ENCODE measurements at places on chromosomes 7 and 10.

DNA sequence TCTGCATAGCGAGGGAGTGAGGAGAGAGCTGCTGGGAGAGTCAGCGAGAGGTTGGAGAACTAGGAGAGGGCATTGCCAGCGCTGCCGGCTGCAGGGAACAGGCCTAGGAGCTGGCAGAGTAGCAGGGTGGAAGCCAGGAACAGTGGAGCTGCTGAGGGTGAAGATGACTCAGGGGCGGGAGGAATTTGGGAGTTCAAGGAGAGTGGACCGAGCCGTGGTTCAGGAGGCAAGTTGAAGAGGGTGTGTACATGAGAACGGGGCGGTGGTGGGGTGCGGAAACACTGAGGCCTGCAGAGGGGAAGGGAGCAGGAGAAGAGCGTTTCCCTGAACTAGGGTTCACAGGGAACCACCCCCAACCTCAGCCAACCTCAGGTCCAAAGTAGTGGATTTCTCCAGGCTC lies 31.5 kb downstream of the HIF1AN start:
- no peak for DNase-seq

GRCh38 chr7:149633976-149634945 lies 136.7 kb upstream of the ZNF746 start:
- no peak for DNase-seq

- DNase-seq = no peak
Measured at GRCh38 chr7:113652501-113652900, 266.3 kb downstream of the PPP1R3A start.

DNA sequence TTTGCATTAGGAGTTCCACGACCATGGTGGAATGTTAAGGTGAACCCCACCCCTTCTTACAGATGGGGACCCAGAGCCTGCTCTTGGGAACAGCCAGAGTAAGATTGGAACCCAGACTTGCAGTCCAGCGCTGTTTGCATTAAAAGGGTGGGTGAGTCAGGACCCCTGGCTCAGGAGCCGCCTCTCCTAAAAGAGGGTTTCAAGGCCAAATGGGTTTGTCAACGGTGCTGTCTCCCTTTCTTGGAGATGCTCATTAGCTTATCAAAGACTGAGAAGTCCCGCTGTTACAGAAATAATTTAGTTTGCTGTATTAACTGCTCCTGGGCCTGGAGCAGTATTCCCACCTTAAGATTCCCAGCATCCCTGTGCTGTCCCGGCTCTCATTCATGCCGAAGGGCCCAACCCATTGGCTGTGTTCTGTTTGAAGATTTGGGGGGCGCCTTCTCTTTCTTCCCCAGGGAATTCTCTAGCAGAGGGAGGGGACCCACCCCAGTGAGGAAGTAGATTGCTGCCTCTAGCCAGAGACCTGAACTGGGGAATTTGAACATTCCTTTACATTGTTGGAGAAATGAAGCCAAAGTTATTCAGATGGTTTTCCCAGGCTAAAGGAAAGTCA lies 1.8 kb downstream of the MARVELD1 start:
- DNase-seq = no peak

GRCh38 chr7:29486191-29486700 lies 77.4 kb upstream of the PRR15 start:
- DNase-seq = no peak

- DNase-seq = no peak
Measured at GRCh38 chr10:82390866-82391658, 516.1 kb downstream of the NRG3 start.

DNA sequence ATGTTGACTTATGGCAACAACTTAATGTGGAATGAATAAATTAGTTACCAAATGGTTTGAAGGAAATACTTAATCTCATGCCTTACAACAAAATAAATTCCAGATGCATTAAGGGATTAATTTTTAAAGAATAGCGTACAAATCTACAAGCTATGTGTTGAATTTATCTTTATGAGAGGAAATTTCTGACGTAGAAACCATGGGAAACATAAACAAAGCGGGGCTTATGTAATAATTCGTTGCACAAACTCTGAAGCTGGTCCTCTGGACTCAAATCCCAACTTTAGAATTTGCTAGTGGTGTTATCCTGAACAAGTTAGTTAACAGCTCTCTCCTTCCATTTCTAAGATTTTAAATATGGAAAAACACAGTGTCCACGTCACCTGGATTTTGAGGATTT lies 137.4 kb upstream of the CALCR start:
- DNase-seq = no peak

GRCh38 chr7:105345003-105345402 lies 43.7 kb downstream of the SRPK2 start:
- no peak for DNase-seq

DNA sequence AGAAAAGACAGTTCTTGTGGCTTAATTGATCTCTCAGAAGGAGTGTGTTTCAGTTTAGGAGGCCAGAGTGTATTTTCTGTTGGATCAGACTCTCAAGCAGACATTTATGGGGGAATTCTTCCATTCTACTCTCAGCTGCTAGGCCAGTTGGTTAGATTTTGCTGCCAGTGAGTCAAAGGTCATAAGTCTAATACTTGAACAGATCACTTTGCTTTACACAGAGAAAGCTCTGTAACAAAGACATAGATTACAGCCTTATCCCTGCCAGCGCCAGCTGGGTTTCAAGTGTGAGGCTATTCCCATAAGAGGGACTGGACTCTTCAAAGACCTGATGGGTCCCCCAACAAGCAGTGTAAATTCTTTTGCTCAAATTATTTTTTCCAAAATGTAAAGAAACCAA lies 145.6 kb upstream of the SEMA3C start:
- no peak for DNase-seq

DNA sequence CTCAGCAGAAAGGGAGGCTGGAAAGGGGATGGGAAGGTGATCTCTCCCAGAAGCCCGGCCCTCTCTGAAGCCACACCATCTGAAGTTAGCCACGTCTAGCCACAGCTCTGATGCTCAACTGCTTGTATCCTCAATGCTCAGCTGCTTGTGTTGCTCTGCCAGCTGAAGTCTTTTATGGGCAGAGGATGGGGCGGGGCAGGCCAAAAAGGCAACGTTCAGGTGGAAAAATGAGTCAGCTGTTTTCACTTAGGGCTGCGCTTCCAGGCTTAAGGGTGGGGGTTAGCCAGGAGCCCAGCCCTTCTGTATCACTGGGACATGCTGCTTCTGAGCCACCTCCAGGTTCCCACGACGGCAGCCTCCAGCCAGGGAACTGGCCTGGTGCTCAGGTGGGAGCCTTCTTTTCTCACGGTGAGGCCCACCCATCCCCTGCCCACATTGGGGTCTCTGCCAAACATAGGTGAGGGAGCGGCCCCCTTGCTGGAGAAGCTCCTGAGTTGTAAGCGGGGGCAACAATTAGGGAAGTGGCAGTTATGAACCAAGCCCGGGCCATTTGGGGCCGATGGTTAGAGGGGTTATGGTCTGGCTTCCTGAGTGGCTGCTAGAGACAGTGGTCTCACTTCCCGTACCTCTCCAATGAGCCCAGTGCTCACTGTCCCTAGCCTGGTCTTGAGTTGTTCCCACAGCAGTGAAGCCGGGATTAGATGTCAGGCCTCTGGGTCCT lies 44.9 kb upstream of the CNPY1 start:
- no peak for DNase-seq

- DNase-seq = no peak
Measured at GRCh38 chr10:5606864-5607263, 59.5 kb downstream of the ASB13 start.

DNA sequence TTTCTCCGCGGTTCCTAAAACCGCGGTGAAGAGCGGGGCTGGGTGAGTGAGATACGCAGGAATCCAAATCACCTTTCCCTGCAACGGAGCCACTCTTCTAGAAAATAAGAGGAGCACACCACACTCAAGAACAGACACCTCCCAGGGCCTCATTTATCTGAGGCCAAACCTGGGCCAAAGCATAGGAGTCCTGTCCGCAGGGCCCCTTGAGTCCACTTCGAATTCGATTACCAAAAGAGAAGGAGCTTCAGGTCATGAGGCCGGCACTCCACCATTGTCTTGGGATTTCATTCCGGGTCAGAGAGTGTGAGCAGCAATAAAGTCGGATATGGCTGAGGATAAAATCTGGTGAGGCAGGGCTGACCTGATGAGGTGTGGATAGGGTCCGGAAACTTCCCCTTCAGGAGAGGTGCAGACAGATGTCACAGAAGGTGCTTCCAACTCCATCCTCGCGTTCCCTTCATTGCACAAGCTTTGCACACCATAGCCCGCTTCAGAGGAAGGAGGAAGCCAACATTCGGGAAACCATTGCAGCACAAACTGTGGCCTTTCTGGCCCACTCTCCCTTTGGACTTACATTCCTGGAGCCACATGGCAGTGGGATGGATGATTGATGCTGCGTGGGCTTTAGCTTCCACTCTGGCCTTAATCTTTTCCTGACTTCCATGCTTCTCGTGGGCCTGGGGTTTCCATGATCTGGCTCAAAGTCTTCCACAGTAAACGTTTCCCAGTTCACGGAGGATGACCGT lies 27.2 kb upstream of the ZNF273 start:
- DNase-seq = no peak
